ENCODE measurements at places on chromosomes 12 and 14.
A peak's percentile ranks its signal among the peaks of the same experiment; 100 is the strongest.

DNA sequence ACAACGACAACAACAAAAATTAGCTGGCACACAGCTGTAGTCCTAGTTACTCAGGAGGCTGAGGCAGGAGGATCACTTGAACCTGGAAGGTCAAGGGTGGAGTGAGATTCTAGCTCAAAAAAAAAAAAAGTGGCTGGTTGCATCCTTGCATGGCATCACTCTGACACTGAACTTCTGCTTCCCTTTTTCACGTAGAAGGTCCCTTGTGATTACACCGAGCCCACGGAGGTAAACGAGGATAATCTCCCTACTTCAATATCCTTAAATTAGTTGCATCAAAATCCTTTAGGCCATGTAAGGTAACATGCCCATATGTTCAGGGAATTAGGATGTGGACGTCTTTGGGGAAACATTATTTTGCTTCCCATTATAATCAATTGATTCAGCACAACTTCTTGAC lies 4.0 kb upstream of the PPP4R4 start:
- no peak for DNase-seq

- DNase-seq, result no peak
Observed at GRCh38 chr12:80241576-80242273, 142.4 kb downstream of the OTOGL start.

DNA sequence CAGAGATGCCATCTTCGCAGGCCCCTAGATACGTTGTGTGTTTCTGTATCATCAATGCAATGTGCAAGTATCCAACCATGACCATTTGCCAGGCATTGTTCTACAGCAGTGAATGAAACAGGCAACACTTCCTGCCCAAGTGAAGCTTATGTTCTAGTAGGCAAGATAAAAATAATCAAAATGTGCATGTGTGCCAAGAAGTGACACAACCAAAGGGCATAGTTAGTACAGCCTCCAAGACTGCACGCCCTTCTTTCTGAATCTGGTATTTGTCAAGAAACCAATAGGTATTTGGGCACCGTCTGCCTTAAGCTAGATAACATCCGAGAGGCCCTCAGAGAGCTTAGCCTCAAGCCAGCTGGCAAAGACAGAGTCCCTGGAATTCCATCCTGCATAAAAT lies 152.0 kb downstream of the TMEM132C start:
- no peak for DNase-seq

- DNase-seq, result no peak
Observed at GRCh38 chr12:80017261-80017870, 82.0 kb upstream of the OTOGL start.

- peak; percentile 65 for DNase-seq
Observed at GRCh38 chr14:103528587-103529382, at the start of gene TRMT61A. Gene TRMT61A (plus strand): TSS chr14:103529196. CDS start chr14:103529979, 783 bp downstream.

GRCh38 chr14:21302013-21302835 lies 22.3 kb downstream of the RPGRIP1 start:
- DNase-seq, result no peak

DNA sequence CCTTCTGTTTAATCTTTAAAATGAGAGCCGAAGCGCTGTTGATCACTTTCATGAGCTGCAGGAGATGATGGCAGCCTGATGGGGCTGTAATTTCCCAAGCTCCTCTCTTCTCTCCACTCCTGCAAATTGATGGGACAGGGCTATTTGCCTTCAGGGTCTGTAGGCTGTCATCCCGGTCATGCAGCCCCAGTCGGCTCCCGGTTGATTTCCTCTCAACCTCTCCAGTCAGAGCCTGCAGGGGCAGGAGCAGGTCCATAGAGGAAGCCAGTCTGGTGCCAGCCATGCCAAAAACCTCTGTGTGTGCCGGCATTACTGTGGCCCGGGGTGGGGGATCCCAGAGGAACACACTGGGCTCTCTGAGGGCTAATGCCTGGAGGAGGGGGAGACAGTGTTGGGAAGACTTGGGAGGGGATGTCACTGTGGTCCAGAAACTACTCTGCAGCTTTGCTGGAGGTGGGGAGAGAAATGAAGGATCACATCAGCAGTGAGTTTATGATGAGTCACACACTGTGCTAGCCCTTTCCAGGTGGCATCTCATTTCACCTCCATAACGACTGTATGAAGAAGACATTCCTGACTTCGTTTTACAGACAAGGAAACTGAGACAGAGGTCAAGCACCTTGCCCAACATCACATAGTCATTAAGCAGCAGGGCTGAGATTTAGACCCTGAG lies 46.5 kb upstream of the PRIMA1 start:
- DNase-seq, result no peak

GRCh38 chr12:80273144-80273543 lies 170.9 kb upstream of the PTPRQ start:
- DNase-seq, result no peak

GRCh38 chr12:94815958-94816357 lies 165.6 kb upstream of the TMCC3 start:
- DNase-seq, result no peak

GRCh38 chr12:57416039-57416996 lies 14.5 kb downstream of the R3HDM2 start:
- DNase-seq, result no peak

DNA sequence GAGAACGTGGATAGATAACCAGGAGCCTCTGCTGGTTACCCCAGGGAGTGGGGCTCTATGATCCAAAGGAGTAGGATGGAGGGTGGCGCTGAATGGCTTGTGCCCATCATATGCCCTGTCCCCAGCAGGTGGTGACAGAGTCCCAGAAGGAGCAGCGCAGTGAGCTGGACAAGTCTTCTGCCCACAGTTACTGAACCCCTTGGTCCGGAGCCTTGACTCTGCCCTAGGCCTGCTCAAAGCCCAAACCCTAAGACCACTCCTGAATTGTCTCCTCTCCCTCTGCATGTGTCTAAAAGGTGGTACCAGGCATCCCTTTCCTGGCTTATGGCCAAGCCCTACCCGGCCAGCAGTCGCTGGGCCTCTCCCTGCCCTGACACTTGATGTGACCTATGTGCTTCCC lies 3.2 kb downstream of the PRPH start:
- no peak for DNase-seq

GRCh38 chr14:24233538-24233866 lies 773 bp downstream of the GMPR2 start:
- no peak for DNase-seq
